ENCODE measurements at places on chromosomes 5 and 9.
A peak's percentile ranks its signal among the peaks of the same experiment; 100 is the strongest.

GRCh38 chr5:107670932-107671741 lies at the start of gene EFNA5:
EFNA5 (minus strand) TSS chr5:107670937.
- DNase-seq: peak; percentile 21

DNA sequence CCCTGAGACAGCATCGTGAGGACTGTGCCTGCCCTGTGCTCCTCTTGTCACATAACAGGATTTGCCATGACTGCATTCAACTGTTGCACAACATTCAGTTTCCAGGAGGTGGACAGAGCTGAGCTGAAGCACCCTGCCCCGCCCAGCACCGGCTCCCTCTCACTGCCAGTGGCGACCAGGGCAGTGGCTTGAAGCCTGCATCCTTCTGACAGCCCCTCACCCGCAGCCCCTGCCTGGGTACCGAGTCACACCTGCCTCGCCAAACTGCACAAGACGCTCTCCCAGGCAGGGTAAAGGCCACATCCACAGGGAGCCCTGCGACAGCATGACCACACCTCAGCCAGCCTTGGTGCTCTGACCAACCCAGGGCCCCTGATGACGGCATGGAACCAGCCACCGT lies 59.9 kb upstream of the ZNF354A start:
- DNase-seq: no peak

GRCh38 chr9:115593587-115594091 lies 475.7 kb upstream of the TNC start:
- DNase-seq: no peak

GRCh38 chr5:164244-164643 lies 27.1 kb upstream of the LRRC14B start:
- DNase-seq: no peak

GRCh38 chr9:136303825-136304416 lies at the start of gene CCDC187:
CCDC187 (minus strand) TSS chr9:136304094; CDS start chr9:136303830, 264 bp downstream.
- DNase-seq: no peak

DNA sequence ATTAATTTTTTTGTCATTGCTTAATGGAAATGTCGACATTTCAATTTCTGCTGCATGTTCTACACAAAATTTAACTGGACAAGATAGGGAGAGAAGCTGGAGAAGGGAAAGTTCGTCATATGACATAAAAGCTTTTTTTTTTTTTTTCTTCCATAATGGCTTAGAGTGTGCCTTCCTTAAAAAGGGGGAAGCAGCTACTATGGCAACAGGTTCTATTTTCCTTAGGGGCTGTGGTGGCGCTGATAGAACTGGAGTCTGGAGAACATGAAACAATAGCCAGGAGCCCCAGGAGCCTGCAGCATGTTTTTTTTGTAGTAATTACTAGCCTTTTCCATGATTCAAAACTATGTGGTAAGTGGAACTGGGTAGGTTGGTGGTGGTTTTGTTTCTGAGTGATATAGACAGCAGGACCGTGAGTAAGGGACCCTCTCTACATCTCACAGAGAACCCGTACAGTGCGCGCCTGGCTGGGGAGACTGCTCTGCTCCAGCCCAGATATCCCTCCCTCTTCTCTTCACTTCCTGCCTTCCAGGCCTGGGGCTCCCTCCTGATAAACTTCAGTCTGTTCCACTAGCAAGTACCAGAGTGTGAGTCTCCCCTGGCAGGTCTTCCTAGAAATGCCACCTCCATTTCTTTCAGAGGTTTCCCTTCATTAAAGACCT lies 301.6 kb downstream of the NR3C1 start:
- DNase-seq: peak; percentile 48

DNA sequence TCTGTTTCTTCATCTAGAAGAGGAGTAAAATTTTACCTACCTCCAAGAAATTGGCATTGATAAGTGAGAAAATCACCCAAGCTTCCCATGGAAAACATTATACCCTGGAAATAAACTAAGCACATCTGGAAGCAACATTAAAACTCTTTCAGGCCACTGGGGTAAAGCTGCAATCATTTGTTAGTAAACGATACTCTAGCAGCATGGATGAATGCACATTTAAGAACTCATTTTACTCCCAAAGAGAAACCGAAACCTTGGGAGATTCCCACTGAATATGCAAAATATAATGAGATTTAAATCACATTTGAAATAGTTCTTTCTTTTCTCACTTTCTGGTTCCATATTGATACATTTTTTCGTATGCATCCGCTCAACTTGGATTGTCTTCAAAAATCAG lies 467.5 kb downstream of the EFNA5 start:
- no peak for DNase-seq

GRCh38 chr5:111454198-111454622 lies 58.1 kb downstream of the STARD4 start:
- DNase-seq: no peak

DNA sequence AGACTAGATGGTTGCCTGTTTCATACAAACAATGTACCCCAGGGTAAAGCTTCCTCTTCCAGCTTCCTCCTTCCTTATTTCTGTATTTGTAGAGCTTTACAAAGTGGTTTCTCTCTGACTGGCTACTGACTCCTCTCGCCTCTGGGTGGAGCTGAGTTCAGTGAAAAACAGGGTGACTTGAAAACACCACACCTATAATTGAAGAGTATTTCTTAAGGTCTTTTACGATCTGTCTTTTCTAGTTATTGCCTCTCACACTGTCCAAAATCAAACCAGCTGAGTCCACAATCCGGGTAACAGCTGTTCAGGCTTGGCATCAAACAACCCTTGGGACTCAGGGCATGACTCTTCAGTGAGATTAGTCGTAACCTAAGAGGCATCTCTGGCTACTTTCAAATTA lies 200.4 kb downstream of the ARRDC3 start:
- no peak for DNase-seq

- DNase-seq: no peak
These were observed 51.9 kb upstream of the COL5A1 start for GRCh38 chr9:134589748-134590147.

- DNase-seq: no peak
These were observed 259.6 kb upstream of the NR4A3 start for GRCh38 chr9:99561961-99562565.

DNA sequence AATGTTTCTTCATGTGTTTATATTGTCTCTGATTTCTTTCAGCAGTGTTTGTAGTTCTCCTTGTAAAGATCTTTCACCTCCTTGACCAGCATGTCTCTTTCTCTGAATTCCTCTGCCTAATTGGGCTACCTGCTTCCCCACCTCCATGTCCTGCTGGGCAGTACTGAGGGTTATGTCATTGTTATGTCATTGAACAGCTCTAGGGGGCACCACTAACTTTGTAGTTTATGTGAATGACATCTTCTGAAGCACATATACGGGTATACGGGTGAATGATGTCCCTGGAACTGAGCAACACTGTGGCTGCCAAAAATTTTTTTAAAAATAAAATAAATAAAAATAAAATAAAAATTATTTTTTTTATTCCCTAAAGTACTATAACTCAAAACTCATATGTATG lies 16.9 kb upstream of the SNCAIP start:
- DNase-seq: no peak

- DNase-seq: no peak
These were observed 40.8 kb downstream of the SNX18 start for GRCh38 chr5:54558362-54558761.

GRCh38 chr9:89234205-89235067 lies 55.8 kb upstream of the SHC3 start:
- peak; percentile 77 for DNase-seq

DNA sequence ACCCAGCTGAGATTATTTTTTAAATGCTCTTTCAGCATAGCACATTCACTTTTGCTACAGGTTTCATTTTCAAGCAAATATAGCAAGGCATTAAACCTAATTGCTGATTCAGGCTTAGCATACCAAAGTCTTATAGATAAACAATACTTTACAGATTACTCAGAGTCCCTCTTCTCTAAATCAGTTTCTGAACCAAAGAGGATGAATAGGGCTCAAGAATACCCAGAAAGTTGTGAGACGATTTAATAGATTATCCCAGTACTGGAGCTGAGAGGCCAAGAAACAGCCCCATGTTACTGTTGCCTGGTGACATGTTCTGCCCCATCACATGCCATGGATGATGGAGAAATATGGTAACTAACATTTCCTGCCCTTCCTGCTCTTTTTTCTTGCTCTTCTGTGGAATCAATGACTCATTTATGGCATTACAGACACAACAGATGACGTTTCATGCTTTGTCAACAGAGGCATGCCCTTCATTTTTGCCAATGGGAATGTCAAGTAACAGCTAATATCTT lies 18.1 kb upstream of the SSBP2 start:
- no peak for DNase-seq

DNA sequence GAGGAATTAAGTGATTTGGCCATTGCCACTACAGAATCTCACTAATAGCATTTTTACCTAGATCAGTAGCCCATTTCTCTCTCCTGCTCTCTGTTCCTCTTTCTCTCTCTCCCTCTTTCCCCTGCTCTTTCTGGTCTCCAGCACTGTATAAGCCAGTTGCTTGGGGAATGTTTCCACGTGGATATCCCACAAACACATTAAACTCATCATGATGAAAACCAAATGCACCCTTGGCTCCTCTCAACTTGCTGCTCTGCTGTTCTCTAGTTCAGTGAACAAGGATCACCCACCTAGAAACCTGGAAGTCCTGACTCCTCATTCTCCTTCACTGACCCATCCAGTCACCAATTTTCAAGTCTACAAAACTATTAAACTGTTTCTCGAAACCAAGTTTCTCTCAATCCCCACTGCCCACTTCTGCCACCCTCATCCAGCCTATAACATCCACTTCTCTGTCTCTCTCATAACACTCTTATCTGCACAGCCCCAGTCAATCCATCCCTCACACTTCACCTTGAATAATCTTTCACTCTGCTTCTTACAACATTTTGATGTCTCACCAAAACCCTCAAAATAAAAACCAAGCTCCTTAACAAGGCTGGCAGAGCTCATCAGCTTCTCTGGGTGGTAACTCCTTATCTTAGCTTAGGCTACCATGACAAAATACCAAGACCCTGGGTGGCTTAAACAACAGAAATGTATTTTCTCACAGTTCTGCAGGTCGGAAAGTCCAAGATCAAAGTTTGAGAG lies 79.3 kb downstream of the ARL15 start:
- no peak for DNase-seq

- no peak for DNase-seq
These were observed 161.1 kb downstream of the CSNK1G3 start for GRCh38 chr5:123673107-123673506.

GRCh38 chr9:107717529-107718314 lies 228.2 kb upstream of the KLF4 start:
- DNase-seq: no peak

- DNase-seq: no peak
These were observed at the start of gene PCDHGA9 for GRCh38 chr5:141402553-141403243. PCDHGA9 (plus strand) TSS chr5:141402778; CDS start chr5:141402953, 175 bp downstream.

GRCh38 chr5:8752595-8752994 lies 793.3 kb downstream of the SEMA5A start:
- DNase-seq: no peak

GRCh38 chr5:137305971-137306602 lies 193.0 kb downstream of the SPOCK1 start:
- DNase-seq: no peak

DNA sequence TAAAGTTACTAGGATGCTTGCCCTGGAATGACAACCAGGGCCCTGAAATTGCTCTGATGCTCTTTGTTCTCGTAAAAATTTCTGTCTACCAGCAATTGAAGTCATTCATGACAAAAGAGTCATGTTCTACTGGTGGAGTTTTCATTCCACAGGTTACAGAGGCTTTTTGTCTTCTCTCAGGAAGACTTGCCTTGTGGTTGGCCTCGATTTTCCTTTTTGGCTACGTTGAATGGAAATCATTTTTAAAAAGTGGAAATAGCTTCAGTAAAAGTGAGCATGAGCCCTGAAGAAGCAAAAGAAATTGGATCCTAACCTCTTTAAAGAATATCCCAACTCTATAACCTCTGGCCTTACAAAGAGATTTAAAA lies 255.2 kb downstream of the AOPEP start:
- DNase-seq: no peak

DNA sequence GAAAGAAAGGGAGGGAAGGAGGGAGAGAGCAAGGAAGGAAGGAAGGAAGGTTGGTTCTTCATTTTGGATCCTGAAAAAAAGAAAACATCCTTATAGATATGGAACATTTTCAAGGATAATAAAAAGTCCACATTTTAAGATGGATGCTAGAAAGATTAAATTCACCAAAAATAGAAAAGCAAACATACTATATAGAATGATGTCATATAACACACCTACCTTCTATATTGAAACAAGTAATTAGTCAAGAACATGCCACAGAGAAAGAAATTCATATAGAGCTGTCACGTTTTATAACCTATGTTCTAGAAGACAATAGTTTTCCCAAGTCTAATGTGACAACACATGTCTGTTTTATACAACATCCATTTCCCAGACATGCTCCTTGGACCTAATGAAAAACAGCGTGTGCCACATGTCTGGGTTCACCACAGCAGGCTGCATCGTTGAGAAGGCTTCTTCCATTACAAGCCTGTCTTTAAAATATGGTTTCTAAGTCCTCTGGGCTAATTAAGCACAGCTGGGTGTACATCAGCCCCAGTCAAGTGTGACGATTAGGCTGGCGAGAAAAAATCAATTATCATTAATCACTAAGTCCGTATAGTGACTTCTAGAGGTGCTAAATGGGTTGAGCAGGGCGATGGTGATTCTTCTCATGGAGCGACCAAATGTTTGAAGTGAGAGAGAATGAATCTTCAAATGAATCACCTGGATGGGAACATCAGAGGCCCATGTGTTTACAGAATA lies 301.8 kb downstream of the TLE1 start:
- no peak for DNase-seq

GRCh38 chr9:72006501-72006900 lies 53.9 kb downstream of the C9orf57 start:
- DNase-seq: no peak

DNA sequence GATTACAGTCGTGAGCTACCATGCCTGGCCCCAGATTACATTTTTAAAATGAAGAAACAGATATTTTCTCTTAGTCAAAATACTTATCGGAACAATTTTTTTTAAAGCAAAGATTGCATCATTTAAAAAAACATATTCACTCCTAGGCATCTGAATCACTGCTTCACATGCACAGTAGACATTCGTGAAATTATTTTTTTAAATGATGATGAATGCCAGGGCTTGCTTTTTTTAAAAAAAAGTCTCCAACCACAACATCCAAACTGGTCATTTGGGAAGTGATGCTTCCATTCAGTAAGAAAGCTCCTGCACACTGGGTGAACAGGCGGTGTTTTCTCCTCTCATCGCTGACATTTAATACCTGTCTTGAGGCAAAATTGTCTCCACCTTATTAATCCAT lies 223.0 kb upstream of the DMRT1 start:
- DNase-seq: no peak

DNA sequence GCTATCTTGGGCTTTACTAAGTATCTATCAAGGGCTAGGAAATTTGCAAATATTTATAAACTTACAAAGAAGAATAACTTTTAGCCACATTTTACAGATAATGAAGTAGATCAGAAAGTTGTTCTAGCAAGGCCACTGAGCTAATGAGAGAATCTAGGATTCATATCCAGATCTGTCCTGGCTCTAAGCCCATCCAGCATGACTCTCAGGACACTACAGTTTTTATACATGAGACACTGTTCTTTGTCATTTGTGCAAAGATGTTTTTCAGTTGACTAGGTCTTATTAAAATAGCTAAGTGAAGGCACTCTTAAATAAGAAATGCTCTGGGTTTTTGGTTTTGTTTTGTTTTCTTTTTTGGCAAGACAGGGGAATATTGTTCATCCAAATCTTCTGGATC lies 273.1 kb downstream of the GABRB2 start:
- DNase-seq: no peak

- no peak for DNase-seq
These were observed 846 bp upstream of the NSG2 start for GRCh38 chr5:174044466-174045254.

Measured in stimulated activated CD4-positive, alpha-beta T cell treated with anti-CD3 and anti-CD28 coated beads, Interleukin-2, amount 100 ng/mL, for 24 hours (primary cell).